Stimulated activated CD4-positive, alpha-beta T cell treated with anti-CD3 and anti-CD28 coated beads, Interleukin-1b, Interleukin-23, amount 100 ng/mL, for 48 hours (primary cell): ENCODE measurements at places on chromosomes 16 and 17.

- DNase-seq: no peak
Observed at GRCh38 chr17:60356940-60357339, 35.0 kb downstream of the USP32 start.

DNA sequence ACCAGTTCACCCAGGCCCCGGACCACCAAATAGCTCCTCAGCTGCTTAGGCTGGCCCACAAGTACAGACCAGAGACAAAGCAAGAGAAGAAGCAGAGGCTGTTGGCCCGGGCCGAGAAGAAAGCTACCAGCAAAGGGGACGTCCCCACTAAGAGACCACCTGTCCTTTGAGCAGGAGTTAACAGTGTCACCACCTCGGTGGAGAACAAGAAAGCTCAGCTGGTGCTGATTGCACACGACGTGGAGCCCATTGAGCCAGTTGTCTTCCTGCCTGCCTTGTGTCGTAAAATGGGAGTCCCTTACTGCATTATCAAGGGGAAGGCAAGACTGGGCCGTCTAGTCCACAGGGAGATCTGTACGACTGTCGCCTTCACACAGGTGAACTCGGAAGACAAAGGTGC lies 15.4 kb downstream of the FOXF1 start:
- DNase-seq: no peak

- DNase-seq: no peak
Observed at GRCh38 chr17:50372222-50372757, 694 bp downstream of the MRPL27 start.

DNA sequence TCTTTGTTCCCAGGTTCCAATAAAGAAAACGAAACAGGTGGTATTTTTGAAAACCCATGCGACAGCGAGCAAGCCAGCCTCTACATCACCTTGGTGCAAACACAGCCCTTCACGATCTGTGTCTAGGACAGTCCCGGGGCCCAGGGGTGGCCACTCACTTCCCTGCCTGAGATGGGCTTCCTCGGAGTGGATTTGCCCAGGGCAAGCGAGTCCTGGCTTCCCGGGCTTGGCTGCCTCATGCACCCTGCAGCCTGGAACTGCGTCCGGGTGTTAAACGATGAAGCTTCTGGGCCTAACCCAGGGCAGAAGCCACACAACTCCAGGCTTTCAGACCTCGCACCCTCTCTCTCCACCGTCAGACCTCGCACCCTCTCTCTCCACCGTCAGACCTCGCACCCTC lies 66.0 kb downstream of the RPH3AL start:
- DNase-seq: no peak

DNA sequence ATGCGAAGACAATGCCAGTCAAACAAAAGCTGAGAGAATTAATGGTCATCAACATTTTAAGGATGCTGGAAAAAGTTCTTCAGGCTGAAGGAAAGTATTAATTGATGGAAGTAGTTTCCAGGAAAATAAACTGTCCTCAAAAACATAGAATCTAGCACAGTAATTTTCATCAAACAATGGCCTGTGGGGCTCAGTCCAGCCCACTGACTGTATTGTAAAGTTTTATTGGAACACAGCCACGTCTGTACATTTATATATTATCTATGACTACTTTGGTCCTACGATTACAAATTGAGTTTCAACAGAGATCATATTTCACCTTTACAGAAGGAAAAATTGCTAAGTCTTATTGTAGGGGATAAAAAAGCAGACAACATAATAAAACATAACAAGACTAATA lies 484.5 kb downstream of the KCNJ2 start:
- no peak for DNase-seq

DNA sequence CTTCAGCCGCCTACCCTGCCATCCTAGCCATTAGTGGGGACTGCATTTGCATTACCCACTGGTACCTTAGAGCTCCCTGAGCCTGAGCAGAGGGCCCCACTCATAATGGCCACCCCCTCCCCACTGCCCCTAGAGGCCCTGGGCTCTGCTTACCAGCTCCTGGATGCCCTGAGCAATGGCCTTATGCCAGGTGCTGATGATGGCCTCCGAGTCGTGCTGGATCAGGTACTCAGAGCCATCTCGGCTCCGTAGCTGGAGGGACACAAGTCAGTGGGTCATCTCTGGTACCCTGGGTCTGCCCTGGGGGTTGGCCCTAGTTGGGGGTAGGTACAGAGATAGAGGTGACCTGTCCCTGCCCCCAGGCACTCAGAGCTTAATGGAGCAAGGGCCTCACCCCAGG lies 34.9 kb downstream of the ARHGAP27 start:
- no peak for DNase-seq

GRCh38 chr17:44940768-44941167 lies 6.8 kb downstream of the KIF18B start:
- DNase-seq: no peak

DNA sequence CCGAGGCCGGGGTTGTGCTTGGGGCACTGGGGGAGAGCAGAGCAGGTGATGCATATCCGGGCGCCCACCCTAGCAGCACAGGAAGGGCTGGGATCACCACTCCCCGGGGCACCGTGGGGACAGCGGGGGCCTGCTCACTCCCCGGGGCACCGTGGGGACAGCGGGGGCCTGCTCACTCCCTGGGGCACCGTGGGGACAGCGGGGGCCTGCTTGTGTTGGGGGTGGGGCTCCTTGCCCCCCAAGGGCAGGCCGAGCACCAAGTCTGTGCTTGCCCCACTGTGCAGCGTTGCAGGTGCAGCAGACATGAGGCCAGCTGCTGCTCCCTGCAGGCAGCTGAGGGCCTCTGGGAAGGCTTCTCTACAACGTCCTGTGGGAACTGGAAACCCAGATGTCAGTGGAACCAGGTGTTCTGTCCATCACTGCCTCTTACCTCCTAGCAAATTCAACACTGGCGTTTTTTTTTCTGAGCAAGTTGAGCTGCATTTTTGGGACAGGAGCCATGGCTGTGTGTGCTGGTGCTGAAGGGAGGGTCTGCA lies 25.0 kb upstream of the ZNF750 start:
- no peak for DNase-seq

DNA sequence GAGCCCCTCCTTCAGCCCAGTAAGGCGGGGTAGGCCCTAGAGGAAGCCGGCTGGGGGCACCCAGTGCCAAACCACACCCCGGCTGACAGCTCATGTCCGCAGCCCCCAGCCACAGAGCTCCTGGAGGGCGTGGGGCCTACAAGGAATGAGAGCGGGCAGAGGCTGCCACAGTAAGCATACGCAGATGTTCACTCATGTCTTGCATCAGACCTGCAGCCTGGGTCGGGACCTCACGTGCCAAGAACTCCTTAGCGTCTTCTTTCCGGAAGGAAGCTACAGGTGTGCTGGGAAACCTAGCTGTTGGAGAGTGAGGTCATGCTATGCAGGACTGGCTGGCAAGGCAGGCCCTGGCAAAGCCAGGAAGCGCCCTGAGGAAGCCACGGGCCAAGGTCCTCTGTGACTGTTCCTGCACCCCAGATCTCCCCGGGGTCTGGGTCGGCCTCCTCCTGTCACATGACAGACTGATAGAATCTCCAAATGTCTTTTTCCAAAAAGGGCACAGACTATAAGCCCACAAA lies 1.6 kb downstream of the ZNF598 start:
- DNase-seq: peak; percentile 34

DNA sequence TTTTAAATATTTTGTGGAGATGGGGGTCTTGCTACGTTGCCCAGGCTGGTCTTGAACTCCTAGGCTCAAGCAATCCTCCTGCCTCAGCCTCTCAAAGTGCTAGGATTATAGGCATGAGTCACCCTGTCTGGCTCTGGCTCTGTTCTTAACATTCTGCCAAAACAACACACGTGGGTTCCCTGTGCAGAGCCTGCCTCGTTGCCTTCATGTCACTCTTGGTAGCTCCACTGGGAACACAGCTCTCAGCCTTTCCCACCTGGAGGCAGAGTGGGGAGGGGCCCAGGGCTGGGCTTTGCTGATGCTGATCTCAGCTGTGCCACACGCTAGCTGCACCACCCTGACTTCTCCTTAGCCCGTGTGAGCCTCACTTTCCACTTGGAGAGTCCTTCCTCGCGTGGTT lies 19.3 kb downstream of the CRISPLD2 start:
- no peak for DNase-seq

GRCh38 chr17:74012465-74012864 lies 191.0 kb upstream of the RPL38 start:
- peak; percentile 21 for DNase-seq

- no peak for DNase-seq
Observed at GRCh38 chr16:65041667-65042066, 80.2 kb downstream of the CDH11 start.
